8988T (cell line): ENCODE measurements at places on chromosomes 11 and 22.

- DNase-seq, result peak; percentile 76
These were observed 15.8 kb downstream of the LINC01488 start for GRCh38 chr11:69497221-69497787.

DNA sequence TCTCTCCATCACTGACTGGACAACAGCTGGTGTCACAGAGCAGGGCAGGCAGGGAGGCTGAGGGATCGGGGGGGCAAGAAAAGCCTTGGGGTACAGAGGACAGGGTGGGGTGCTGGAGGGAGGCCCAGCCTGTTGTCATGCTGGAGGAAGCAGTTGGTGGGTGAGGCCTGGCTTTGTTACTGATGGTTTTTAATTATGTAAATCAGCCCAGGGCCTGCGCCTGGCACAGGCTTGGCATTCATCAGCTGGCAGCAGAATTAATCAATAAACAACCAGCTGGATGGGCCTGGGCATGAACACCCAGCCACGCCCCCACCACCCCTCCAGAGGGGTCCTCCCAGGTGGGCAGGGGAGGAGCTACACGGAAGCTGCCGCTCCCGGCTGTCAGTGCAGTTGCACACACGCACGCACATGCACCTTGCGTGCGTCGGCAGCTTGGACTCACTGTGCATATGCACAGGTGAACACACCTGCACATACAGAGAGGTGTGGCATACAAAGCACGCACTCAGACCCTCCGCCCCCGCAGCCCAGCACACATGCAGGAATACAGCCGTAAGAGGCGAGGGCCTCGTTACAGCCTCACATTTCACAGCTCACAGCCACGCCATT lies 21.3 kb upstream of the ELFN2 start:
- DNase-seq, result no peak

DNA sequence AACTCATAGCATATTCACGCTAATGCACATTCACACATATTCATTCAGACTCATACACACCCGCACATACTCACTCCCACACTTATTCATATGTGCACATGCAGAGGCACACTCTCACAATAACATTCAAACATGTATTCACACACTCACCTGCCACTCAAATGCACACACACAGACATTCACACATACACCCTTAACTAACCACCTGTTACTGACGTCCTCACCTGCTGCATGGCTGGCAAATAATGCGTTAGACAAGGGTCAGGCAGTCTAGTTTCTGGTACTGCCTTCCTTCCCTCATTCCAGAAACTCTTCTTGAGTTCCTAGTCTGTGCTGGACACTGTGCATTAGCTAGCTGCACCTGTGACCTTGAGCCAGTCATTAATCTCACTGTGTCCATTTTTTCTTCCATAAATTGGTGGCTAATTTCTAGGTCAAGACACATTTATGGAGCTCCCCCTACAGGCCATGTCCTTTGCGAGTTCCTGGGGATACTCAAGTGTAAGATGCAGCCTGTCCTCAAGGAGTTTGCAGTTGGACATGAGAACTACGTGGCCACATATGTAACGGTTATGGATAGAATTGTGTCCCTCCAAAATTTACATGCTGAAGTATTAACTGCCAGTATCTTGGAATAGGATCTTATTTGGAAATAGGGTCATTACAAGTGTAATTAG lies 34.5 kb upstream of the SEZ6L start:
- no peak for DNase-seq

DNA sequence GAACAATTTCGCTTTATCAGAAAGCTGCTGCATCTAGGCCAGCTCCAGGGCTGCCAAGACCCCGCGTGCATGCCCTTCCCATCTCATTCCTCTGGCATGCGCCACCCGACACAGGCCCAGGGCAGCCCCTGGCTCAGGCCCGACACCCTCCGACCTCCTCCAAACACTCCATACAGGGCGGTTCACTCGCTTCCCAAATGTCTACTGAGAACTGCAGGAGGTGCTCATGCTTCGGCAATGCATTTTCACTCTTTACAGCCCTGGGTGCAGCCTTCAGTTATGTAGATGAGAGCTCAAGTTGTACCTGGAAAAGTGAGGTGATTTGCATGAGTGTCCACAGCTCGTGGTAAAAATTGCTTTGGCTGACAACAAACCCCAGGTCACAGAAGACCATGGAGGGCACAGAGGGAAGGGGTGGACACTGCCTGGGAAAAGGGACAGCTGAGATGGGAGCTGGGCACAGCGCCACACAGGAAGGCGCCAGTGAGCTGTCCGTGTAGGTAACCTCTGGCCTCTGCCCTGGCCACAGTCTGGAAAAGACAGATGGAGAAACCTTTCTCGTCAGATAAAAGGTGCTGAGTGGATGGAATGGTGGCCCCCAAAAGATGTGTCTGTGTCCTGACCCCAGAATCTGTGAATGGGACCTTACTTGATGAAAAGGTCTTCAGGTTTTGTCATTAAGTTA lies 1351.9 kb downstream of the BRD1 start:
- no peak for DNase-seq

DNA sequence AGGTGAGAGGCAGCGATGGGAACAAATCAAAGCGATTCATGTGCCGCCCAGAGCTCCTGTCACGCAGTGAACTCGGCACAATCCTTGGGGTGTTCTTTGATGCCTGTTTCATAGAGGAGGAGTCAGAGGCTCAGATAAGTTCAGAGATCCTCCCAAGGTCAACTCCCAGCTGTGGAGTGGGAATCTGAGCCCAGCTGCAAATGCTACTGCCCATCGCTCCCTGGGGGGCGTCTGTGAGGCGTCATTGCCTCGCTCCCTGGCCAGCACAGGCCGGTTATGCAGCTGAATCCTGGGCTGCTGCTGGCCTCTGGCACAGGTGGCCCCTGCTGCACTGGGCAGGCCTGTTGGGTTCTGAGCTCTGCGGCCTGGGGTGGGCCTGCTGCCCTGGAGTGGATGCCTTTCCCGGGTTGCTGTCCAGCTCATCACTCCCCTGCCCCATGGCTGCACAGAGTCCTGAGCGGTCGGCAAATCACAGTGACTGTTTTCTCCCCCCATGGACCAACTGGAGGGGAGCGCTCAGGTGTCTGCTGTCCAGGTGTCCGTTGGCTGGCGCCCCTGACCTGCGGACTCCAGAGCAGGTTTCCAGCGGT lies 36.3 kb upstream of the SHISAL1 start:
- DNase-seq, result no peak

- no peak for DNase-seq
These were observed 27.9 kb downstream of the ARRB1 start for GRCh38 chr11:75323609-75324008.

DNA sequence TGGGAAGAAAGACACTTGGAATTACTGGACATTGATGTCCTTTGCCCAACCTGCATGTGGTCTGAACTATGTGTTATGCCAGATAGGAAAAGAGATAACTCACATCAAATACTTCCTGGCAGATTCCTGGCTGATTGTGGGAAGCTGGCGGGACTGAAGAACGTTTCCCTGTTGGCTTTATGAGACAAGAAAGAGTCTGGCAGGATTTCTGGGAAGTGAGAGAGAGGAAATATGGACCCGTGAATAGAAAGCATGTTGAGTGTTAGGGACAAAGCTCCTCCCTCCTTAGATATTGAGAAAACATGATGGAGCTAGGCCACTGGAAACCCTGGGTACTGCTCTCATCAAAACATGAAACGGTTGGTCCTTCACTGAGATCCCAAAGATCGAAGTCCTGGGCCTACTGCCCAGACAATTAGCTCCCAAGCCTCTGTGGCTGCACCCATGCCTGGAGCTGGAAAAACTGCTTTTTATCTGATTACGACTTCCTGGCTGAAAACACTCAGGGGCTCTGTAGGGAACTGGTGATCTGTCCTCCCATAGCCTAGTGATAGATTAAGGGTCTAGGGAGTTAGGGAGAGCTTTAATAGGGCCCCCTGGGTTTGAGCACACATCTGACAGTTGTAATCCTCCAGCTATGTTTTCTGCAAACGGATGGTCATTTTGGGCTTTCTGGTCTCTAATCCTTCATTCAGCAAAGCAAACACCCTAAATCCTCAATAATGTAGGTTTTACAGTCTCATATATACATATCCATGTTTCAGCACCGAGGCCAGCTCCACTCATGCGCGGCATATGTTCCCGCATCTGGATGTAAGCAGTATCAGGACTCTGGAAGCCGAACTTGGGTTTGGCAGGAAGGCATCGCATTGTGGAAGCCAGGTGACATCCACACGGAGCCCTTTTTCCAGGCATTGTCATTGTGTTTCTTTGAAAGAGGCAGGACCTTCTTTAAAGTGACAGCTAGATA lies 6.1 kb upstream of the B3GAT1 start:
- no peak for DNase-seq
